Fibroblast of skin of abdomen (primary cell): ENCODE measurements at places on chromosomes 16 and 17.

DNA sequence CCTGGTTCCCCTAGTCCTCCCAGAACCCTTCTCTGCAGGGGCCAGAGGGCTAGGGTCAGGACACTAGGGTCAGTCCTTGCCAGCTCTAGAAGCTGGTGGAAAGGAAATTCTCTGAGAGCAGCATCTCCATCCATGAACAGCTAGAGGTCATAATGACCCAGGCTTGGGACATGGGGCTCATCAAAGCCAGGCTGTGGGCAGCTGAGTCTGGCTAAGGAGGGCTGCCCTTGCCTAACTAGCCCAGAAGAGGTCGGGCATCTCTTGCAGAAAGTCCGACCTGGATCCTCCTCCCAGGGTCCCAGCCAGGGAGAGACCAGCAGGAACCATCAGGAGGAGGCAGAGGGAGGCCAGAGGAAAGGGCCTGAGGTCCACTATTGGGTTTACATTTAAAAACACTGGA, 4.3 kb downstream of the MPO start:
- DNase-seq, result no peak

DNA sequence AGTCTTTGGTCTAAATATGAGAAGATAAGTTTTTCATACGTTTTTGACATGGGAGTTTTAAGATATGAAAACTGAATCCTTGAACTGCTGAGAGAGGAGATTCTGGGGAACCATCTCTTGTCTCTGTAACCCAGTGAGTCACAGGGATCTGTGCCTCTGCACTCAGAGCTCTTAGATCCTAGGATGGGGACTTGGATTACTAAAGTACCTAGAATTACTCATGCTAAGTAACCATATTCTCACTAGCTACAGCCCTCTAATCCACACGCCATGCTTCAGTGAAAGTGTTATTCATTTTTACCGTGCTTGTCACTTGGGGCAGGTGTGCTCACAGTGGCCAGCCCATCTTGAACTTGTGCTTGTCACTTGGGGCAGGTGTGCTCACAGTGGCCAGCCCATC, 2.0 kb downstream of the MRM3 start:
- DNase-seq, result no peak

DNA sequence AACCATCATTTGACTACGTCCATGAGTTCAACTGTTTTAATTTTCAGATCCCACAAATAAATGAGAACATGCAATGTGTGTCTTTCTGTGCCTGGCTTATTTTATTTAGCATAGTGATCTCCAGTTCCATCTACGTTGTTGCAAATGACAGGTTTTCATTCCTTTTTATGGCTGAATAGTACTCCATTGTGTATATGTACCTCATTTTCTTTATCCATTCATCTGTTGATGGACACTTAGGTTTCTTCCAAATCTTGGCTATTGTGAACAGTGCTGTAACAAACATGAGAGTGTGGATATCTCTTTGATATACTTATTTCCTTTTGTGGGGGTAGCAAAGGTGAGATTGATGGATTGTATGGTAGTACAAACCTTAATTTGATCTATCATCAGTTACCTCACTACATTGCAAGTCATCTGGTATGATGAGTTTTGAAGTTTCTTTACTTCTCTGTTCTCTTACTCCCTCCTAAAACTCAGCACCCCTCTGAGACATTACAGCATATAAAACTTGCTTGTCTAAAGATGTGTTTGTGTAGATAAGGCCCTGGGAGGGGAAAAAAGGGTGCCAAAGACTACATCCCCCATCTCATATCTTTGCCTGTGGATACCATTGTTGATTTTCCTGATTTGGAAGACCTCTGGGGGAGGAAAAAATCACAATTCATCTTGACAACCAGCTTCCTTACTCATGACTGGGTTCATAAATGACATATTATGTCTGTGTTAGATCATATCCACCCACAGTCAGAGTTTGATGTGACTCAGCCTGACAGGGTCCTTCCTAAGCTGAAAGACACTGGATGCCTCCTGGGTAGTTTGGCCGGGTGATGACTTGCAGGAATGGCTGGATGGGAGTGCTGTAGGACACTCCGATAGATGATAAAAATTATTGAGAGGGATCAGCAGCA, 47.6 kb downstream of the ABCA9 start:
- DNase-seq, result peak; percentile 67

DNA sequence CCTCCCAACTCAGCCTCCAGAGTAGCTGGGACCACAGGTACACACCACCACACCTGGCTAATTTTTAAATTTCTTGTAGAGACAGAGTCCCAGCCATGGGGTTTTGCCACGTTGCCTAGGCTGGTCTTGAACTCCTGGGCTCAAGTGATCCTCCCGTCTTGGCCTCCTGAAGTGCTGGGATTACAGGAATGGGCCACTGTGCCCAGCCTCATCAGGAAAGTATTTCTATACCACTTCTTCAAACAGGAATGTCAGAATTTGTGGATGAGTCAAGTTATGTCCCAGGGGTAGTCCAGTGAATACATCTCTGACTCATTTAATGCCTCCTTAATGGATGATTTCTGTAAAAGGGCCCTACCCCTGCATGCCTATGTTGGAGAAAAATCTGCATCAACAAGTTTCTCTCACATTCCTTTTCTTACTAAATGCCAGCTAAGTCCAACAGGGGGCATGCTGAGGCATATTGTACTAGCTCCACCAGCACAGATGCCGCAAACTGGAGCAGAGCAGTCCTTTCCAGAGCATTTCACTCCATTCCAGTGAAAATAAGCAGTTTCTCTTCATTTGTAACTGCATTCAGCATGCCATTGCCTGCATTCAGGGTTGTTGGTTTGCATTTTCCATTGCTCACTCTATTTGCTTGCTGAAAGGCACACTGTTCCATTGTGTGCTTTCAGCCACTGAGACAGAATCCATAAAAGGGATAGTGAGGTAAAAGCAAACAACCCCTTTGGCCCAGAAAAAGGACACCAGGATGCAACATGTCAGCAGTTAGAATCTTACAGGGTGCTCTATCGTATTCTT, 5.3 kb upstream of the CAVIN1 start:
- peak; percentile 99 for DNase-seq
